ENCODE measurements at places on chromosomes 3 and 15.

- DNase-seq: no peak
These were observed 217.4 kb downstream of the DIPK2A start for GRCh38 chr3:144189044-144189443.

- DNase-seq: no peak
These were observed 43.0 kb downstream of the VGLL4 start for GRCh38 chr3:11600501-11601282.

DNA sequence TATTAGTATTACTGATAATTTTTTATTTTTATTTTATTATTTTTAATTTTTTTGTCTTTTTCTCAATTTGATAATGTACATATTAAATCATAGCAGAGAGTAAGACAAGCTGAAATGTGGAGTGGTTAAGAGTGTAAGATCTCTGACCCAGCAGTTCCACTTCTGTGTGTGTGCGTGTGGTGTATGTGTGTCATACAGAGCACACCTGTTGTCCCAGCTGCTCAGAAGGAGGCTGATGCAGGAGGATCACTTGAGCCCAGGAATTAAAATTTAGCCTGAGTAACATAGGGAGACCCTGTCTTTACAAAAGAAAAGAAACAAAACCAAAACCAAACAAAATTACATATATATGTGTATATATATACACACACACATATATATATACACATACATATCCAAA lies 1.4 kb upstream of the CIDEC start:
- no peak for DNase-seq

- DNase-seq: peak; percentile 22
These were observed 114.5 kb upstream of the GOLGA8J start for GRCh38 chr15:29968099-29968894.

GRCh38 chr3:78974181-78974790 lies 793.5 kb downstream of the ROBO1 start:
- DNase-seq: no peak

All from COR-L47 (cell line).